ENCODE measurements at places on chromosomes 2 and 18.

- no peak for DNase-seq
These were observed 12.1 kb downstream of the ANKRD23 start for GRCh38 chr2:96831679-96832078.

DNA sequence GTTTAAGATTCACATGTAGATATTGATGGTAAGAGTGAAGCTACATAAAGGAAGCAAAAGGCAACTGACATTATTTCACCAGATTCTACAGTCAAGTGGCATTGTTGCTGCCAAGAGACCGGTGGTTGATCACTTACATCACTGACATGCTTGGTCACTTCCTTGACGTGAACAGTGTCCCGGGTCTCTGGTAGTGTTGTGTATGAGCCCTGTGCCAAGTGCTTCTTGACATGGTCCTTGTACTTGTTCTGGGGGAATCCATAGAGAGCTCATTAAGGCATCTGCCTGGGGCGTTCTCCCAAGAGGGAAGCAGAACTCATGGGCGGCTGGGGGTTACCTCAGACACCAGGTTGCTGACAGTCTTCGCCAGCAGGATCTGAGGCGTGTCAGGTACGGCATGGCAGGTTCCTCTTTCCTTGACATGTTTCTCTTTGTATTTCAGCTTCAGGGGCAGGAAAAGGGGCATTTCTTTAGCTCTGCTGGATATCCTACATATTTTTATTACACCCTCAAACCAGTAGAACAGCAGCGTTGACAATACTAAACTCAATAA is 116.2 kb downstream of the RIF1 start:
- DNase-seq = no peak

- no peak for DNase-seq
These were observed 175.3 kb downstream of the ZNF385B start for GRCh38 chr2:179686069-179686468.

- DNase-seq = no peak
These were observed 103.8 kb upstream of the CCDC150 start for GRCh38 chr2:196535742-196536141.

DNA sequence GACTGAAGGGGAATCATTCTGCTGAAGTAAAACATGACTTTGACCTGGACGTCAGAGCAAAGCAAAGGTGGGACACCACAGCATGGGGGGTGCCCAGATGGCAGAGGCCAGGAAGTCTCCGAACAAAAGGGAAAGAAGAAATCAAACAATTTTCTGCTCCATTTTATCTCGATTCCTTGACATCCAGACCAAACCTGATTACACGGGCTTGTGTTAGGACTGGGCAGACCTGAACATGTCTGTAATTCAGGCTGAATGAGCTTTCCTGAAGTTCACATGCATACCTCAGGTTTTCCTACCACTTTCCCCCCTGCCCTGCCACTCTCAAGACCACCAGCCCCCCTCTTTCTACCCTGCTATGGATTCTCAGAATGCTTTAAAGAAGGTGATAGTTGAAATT is 44.8 kb upstream of the MEIS1 start:
- DNase-seq = no peak

DNA sequence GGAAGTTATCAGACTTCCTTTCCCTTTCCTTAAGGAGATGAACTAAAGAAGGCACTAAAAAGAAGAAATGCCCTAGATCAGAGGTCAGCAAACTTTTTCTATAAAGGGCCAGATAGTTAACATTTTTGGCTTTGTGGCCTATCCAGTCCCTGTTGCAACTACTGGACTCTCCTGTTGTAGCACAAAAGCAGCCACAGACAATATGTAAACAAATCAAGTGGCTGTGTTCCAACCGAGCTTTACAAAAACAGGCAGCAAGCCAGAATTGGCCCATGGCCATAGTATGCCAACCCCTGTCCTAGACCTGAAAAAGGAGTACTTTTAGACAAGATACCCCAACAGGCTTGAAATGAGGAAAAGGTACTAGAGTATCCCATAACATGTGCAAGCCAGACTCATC is 10.9 kb downstream of the NHEJ1 start:
- no peak for DNase-seq

GRCh38 chr2:200592406-200593075 is 6.7 kb downstream of the AOX1 start:
- DNase-seq = no peak

DNA sequence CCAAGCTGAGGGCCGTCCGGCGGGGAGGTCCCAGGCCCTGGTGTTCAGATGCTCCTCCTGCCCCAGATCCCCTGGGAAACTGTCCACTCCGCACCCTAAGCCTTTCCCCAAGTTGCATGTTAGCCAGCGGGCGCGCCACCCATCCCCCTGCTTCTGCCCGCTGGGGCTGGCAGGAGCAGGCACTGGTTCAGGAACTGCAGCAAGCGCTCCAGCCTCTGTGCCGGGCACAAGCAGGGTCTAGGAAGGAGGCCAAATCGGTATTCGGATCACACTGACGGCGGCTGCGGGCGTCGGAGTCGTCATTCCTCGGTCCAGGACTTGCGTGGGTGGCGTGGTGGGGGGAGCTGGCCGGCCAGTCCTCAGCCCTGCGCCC is 53.7 kb downstream of the FAM168B start:
- DNase-seq = peak; percentile 60

- DNase-seq = no peak
These were observed 237.5 kb downstream of the LDLRAD4 start for GRCh38 chr18:13455960-13456481.

DNA sequence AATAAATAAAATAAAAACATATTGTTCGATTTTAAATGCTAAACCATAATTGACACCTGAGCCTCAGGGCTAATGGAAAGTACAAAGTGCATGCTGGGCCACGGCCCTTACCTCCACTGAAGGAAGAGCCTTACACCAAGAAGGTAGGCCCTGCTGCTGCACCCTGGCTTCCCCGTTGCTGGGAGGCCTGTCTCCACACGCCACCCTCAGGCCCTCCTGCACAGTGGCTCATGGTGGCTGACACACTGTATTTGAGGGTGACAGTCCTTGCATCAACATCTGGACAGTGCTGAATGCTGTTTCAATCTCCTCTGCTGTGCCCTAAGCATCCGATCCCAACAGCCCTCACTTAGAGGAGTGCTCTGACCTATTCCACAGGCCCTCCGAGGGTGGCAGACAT is 39.3 kb upstream of the EDAR start:
- DNase-seq = no peak

- DNase-seq = peak; percentile 89
These were observed 7.0 kb downstream of the SPEG start for GRCh38 chr2:219441451-219442255.

GRCh38 chr18:48007955-48008701 is 77.7 kb upstream of the SMAD2 start:
- peak; percentile 94 for DNase-seq

- no peak for DNase-seq
These were observed 14.8 kb downstream of the TRABD2A start for GRCh38 chr2:84866122-84866521.

- no peak for DNase-seq
These were observed 10.8 kb upstream of the YWHAQ start for GRCh38 chr2:9641641-9642040.

DNA sequence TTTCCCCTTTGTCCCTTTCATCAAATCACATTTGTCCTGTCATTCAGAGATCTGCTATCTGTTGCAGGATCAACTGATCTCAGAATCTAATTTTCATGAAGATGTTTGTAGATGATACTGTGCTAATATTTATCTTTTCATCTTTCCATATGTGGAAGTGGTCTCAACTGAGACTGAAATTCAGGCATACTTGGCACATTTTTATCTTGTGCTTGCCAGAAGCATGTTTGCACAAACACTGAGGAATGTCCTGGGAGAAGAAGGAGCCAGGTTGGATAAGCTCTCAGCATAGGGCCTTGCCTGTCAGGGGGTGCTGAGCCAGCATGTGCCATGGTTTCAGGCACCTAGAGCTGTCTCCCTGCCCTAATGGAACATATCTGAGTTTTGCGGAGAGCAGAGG is 24.5 kb upstream of the MMADHC start:
- DNase-seq = no peak

- DNase-seq = peak; percentile 89
These were observed 128.7 kb downstream of the UXS1 start for GRCh38 chr2:106065268-106065982.
